Stimulated activated CD4-positive, alpha-beta T cell treated with anti-CD3 and anti-CD28 coated beads, Interleukin-2, amount 100 ng/mL, for 48 hours (primary cell): ENCODE measurements at places on chromosomes 12 and 14.
A peak's percentile ranks its signal among the peaks of the same experiment; 100 is the strongest.

GRCh38 chr12:96472384-96472783 is 17.0 kb upstream of the CFAP54 start:
- DNase-seq, result no peak

DNA sequence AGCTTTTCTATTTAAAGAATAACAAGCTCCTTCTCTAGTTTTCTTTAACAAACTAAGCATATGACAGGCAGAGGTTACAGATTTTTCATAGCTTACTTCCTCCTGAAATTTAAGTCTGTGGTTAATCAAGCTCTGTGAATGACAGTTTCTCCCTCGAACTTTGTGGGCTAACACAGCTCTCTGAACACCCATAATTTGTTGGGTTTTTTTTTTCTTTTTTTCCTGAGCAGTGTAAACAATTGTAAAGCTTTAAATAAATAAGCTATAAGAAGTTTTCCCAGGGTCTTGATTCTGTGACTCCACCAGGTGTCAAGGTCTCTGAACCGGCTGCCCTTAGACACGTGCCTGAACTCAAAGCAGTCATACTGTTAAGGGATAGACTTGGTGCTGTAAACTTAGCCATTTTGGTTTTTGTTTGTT is 128.1 kb upstream of the AMIGO2 start:
- DNase-seq, result no peak

GRCh38 chr14:32007755-32008362 is 69.2 kb upstream of the ARHGAP5 start:
- no peak for DNase-seq

DNA sequence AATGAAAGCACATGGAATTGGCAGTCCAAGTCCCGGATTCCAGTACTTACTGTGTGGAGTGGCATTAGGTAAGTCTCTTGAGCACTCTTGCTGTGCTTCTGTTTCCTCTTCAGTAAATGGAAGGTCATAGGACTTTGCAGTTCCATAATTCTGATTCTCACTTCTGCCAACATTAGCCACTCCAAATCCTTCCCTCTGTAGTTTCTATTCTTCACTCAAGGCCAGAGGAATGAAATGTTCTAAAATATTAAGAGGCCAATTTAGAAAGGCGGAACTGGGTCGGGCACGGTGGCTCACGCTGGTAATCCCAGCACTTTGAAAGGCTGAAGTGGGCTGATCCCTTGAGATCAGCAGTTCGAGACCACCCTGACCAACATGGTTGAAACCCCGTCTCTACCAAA is 19.8 kb upstream of the SLC5A8 start:
- no peak for DNase-seq

- no peak for DNase-seq
Observed at GRCh38 chr14:75343911-75344310, 65.3 kb downstream of the FOS start.

GRCh38 chr14:93991212-93991611 is 5.9 kb upstream of the CCDC197 start:
- DNase-seq, result no peak

DNA sequence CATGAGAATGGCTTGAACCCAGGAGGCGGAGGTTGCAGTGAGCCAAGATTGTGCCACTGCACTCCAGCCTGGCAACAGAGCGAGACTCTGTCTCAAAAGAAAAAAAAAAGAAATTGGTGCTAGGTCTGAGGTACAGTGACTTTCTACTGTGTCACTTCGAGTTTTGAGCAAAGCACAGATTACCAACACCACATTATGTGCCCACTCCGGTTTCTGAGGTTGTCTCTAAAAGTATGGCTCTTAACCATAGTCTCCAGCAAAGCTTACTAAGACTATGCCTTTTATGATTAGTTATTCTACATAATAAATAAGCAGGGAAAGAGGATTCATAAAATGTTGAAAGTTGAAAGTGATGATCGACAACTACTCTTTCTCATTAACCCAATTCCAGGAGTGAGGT is 8.0 kb downstream of the RBM23 start:
- DNase-seq, result no peak

DNA sequence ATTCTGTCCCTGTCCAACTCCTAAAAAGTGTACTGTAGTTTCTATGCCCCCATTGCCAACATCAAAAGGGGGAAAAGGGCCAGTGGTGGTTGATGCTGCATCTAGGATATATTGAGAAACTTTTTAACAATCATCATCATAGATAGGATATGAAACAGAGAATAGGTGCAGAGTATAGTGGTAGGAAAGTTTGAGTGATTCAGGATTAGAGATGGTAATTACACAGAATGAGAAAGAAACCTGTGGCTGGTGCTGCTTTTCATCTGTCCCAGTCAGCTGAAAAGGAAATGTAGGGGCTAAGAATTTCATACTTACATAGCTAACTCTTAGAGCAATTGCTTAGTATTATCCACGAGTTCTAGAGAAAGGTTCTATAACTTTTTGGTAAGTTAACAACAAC is 67.6 kb downstream of the GTF2A1 start:
- DNase-seq, result no peak

DNA sequence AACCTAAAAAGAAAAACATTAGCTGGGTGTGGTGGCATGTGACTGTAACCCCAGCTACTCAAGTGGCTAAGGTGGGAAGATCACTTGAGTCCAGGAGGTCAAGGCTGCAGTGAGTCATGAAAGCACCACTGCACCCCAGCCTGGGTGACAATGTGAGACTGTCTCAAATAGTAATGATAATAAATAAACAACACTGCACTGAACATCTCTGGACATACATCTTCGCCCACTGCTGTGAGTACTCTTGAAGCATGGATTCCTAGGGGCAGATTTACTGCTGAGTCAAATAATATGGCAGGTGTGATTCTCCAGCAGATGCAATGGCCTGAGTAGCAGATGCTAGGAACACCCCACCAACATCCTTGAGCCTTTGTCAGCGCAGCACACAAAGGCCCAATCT is 23.6 kb downstream of the ABCB9 start:
- DNase-seq, result no peak

GRCh38 chr14:100524933-100525243 is 62.3 kb downstream of the BEGAIN start:
- no peak for DNase-seq

DNA sequence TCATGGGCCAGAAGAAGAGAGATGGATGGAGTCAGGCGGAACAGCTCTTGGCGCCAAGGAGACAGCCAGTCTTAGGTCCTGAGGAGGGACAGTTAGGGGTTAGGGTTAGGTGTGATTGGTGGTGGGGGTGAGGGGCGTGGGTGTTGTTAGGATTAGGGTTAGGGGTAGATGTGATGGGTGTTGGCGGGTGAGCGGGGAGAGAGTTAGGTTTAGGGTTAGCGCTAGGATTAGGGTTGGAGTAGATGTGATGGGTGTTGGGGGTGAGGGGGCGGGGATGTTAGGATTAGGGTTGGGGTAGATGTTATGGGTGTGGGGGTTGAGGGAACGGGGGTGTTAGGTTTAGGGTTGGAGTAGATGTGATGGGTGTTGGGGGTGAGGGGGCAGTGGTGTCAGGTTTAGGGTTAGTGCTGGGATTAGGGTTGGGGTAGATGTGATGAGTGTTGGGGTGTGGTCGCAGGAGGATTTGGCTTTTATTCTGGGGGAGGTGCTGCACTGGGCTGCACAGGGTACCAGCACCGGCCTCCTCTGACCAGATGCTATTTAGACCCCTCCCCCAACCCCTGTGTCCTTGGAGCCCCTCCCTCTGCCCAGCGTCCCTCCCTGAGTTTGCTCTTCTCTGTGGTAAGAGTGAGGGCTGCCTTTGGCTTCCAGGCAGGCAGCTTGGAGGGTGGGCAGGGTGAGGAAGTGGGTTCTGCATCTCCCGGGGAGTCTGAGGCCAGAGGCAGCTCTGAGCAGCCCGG is 35.6 kb upstream of the FBRSL1 start:
- no peak for DNase-seq

DNA sequence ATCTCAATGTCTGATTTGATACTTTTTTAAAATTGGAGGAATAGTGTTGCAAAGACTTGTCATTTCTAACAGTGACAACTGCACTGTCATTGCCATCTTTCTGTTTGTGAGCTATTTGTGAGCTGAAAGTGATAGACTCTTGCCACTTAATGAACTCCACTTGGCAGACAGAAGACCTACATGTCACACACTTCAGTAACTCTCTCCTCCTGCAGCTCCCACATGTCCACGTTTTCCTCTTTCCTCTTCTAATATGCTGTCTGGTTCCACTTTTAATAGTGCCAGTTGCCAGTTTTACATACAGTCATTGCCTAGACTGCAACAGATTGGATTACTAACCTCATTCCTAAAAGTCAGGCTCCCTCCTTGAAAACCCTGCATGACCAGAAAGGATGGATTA is 121.5 kb downstream of the CAPZA3 start:
- DNase-seq, result no peak

- DNase-seq, result peak; percentile 48
Observed at GRCh38 chr14:70714055-70714550, 72.4 kb downstream of the TTC9 start.

DNA sequence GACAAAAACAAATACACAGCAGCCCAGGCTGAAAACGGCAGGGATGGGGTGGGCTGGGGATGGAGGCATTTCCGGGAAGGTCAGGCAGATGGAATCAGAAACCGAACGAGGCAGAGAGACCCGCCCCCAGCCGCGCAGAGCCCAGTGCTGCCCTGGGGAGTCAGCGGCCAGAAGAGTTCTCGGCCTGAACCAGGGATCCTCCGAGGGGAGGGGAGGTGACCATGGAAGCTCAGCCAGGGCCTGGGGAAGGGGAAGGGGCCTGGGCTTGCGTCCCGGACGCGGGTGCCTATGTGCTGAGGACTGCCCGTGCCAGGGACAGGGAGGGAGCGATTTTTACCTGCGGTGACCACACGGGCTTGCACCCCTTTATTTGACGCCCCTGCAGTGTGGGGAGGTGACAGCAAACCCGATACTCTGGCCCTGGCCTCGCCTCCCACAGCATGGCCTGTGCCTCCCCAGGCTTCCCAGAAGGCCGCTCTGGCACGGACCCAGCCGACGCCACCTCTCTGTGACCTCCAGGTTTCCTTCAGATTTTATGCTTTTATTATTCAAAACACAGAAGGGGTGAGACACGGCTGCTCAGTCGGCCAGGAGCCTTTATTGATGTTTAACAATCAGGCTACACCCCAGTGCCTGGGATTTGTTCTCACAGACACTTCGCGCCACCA is 7.7 kb downstream of the LRCOL1 start:
- DNase-seq, result no peak

DNA sequence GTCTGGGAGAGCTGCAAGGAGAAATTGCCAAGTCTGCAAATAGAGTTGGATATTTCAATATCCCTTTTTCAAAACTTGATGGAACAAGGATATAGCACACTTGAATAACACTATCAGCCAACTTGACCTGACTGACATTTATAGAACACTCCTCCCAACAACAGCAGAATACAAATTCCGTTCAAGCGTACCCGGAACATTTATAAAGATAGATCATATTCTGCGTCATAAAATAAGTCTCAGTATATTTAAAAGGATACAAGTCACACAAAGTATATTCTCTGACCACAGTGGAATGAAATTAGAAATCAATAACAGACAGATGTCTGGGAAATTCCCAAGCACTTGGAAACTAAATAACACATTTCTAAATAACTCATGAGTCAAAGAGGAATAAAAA is 29.0 kb upstream of the MEG3 start:
- no peak for DNase-seq

GRCh38 chr14:36866867-36867266 is 205.2 kb downstream of the PAX9 start:
- DNase-seq, result no peak

- no peak for DNase-seq
Observed at GRCh38 chr12:87861791-87862190, 167.4 kb downstream of the C12orf50 start.

DNA sequence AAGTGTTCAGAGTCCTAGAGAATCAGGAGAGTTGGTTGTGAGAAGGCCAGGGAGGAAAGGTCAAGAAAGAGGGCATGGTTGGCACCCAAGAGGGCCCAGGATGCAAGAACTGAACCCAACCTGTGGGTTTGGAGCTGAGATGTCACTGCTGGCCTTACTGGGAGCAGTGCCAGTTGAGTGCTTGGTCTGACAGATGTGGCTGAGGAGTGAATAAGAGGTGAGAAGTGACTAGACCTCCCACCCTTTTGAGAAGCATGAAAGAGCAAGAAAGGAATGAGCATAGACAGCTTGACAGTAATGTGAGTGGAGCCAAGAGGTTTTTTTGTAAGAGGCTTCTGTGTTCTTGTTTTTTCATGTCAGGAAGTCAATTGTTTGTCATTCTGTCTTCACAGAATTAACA is 95.3 kb downstream of the FGD4 start:
- DNase-seq, result no peak

GRCh38 chr12:116735951-116736599 is 1.8 kb downstream of the SPRING1 start:
- DNase-seq, result no peak

DNA sequence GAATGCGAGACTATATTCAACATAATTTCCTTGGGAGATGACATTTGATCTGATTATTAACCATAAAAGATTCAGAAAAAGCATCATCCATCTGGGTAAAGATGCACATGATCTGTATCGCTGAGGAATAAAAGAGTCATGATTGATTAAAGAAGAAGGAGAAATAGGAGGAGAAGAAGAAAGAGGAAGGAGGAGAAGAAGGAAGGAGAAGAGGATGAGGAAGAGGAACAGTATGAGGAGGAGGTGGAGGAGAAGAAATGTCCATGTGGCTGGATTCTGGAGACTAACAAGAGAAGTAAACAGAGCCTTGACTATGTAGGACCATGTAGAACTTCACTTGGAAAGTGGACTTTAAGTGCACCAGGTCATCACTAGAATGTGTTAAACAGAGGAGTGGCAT is 947.4 kb downstream of the LRFN5 start:
- no peak for DNase-seq

DNA sequence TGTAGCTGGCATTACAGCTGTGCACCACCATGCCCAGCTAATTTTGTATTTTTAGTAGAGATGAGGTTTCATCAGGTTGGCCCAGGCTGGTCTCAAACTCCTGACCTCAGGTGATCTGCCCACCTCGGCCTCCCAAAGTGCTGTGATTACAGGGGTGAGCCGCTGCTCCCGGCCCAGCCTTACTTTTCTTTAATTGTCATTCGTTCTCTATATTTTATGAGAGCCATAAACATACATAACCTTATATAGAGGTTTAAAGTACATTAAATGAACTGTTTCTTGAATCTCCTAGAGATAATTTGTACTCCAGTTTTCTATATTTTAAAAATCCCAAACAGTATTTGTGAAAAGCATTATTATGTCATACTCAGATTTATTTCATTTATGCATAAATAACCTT is 98.6 kb downstream of the SYNE2 start:
- DNase-seq, result no peak

DNA sequence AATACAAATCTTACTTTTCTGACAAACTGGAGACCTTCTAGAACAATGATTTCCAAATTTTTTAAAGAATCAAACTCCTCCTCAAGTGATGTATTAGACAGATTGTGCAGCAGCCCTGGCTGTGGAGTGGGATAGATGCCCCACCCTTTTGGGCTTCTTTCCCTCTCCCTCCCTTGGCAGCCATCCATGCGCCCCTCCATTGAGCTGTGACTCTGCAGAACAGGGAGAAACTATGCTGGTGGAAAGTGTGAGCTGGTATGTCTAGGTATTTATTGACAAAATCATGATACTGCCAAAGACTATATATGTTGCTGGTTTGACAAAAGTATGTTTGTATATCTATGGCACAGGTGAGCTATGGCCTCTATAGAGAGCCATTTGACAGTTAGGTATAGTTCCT is 138.5 kb downstream of the KTN1 start:
- DNase-seq, result no peak
